ENCODE measurements at places on chromosomes 5 and 9.

- no peak for DNase-seq
These were observed 1.5 kb downstream of the GPR21 start for GRCh38 chr9:123034881-123035510.

DNA sequence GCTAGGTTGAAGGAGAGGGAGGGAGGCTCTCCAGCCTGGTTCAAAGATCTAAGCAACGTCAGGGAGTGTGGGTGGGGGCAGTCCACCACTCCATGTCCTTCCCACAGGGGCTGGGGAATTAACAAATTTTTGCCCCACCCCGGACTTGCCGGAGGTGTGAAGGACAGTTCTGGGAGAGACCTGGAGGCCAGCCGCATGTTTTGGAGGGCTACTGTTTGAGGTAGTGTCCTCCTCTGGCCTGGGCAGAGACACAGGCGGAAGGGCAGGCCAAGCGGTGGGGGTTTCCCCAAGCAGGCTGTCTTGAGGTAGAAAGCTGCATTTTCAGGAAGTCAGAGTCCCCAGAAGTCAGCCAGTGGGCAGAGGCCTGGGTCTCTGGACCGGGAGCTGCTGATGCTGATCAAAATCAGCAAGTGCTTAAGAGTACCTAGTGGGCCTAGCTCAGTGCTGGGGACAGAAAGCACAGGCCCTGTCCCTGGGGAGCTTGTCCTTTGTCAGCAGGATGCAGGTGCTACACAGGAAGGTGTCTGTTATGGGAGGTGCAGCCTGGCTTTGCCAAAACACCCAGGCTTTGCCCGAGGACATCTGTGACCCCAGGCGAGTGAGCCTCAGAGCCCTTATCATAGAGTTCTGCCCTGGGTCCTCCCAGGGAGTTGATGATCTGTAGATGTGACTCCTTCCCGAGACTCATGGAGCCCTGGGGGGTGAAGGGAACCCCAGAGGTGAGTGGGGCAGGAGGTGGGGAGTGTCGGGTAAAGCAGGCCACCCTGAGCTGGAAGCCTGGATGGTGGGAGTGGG is 18.5 kb downstream of the JADE2 start:
- peak; percentile 17 for DNase-seq

DNA sequence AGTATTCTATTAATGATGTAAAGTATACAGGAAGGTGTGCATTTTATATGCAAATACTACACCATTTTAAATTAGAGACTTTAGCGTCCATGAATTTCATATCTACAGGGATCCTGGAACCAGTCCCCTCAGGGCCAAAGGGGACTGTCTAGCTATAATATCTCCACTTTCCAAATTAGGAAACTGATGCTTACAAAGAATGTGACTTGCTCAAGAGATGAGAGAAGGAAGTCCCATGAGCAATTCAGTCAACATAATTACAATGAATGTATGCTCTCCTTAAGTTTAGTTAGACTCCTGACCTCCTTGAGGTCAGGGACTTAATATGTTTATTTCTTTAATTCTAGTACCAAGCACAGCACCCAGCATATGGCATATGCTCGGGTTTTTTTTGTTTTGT is 23.7 kb downstream of the NIPBL start:
- no peak for DNase-seq

GRCh38 chr9:87831159-87831558 is 51.5 kb upstream of the SPATA31E1 start:
- DNase-seq, result no peak

GRCh38 chr9:100106616-100107015 is 7.6 kb downstream of the INVS start:
- DNase-seq, result no peak

DNA sequence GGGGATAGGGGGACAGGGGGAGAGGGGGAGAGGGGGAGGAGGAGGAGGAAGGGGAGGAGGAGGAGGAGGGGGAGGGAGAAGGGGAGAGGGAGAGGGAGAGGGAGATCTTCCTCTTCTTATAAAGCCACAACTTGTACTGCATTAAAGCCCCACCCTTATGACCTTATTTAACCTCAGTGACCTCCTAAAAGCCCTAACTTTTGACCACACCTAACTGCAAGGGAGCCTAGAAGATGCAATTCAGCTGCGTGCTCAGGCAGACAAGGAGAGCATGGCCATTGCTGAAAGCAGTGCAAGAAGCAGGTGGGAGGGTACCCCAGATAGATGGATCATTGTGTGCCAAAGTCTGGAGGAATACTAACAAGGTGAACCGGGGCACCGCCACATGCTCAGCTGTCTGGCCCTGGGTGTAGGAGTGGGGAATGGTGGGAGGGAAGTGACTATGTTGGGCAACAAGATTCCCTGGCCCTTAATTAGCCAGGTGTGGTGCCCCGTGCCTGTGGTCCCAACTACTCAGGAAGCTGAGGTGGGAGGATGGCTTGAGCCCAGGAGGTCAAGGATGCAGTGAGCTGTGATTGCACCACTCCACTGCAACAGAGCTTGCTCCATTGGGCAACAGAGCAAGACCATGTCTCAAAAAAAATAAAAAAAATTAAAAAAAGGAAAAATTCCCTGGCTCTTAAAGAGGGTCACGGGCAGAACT is 125.4 kb upstream of the BOD1 start:
- no peak for DNase-seq

GRCh38 chr5:73751254-73751914 is 125.4 kb downstream of the ARHGEF28 start:
- no peak for DNase-seq

GRCh38 chr9:108386859-108387384 is 468.9 kb downstream of the ACTL7B start:
- no peak for DNase-seq

DNA sequence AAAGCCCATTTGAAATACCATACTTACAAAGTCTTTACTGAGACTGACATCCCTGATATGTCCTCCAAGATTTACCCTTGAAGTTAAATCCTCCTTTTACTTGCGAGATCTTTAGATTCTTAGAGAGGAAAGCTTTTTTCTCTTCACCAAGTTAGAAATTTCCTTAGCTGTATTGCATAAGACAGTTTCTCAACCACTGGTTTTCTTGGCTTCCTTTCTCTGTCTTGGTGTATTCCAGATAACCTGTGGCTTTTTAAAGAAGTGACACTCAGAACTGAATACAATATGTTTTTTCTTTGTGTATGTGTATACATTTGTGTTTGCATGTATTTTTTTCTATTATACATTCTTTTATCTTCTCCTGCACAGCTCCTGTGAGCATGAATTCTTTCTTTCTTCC is 65.0 kb downstream of the SNCAIP start:
- DNase-seq, result no peak

DNA sequence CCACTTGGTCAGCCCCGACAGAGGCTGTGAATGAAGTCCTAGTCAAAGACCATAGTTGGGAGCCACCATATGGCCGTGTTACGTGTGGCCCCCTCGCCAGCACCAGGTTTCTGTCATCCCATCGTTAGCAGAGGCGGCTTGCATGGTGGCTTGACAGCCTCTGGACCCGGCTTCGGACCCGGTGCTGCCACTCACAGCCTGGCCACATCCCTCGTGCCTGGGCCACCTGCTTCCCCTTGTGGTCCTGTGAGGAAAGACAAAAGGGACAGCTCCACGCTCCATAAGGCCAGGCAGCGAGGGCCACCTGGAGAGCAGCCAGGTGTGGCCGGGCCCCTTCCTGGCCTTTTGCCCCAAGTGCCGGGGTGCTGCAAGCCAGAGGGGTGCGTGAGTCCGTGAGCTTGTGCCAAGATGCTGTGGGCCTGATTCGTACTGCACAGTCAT is 6.2 kb downstream of the NKD2 start:
- DNase-seq, result no peak

DNA sequence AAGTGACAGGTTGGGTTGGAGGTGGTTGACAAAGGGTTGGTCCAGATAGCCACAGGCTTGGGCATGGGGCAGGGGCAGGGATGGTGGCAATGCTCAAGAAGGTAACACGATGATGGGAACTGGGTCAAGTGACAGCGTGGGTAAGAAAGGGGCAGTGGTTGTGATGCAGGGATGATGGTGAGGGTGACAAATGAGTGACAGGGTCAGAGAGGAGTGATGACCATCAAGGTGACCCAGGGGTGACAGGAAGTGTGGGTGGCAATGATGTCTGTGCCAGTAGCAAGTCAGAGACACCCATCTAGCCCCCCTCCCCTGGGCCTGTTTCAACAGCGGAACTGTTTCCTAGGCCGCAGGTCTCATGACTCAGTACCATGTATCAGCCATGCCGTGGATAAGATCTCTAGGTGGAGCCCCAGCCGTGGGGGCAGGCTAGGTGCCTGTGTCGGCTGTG is 20.5 kb downstream of the AQP3 start:
- no peak for DNase-seq

- no peak for DNase-seq
These were observed 294 bp downstream of the ADRB2 start for GRCh38 chr5:148826739-148827070.

DNA sequence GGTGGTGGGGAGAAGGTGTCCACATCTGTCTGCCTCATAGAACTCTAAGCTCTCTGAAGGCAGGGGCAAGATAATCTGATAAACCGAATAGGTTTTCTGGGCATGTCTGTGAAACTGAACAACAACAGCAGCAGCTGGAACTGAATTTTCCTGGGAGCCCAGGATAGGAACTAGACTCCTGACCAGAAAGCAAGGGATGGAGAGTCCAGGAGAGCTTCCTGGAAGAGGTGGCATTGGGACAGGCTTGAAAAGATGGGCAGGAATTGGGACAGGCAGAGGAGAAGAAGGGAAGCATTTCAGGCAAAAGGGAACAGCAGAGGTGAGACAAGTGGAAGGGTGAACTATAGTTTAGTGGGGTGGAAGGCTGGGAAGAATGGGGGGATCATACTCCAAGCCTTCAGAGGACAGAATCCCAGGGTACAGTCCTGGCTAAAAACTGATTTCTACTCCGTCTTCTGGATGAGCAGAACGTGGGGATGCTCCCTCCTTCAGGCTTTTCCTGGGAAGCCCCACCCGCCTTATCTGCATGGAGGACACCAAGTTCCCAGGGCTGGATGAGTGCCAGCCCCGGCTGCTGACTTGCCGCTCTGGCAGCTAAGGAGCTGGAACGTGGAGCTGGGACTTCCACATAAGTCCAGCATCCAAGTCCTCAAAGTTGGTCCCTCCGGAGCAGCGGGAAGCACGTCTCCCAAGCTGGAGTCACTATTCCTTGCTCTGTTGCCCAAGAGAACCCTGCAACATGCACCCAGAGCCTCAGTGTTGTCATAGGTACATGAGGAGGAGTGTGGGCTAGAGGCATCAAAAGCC is 13.9 kb upstream of the KIF12 start:
- DNase-seq, result peak; percentile 10

DNA sequence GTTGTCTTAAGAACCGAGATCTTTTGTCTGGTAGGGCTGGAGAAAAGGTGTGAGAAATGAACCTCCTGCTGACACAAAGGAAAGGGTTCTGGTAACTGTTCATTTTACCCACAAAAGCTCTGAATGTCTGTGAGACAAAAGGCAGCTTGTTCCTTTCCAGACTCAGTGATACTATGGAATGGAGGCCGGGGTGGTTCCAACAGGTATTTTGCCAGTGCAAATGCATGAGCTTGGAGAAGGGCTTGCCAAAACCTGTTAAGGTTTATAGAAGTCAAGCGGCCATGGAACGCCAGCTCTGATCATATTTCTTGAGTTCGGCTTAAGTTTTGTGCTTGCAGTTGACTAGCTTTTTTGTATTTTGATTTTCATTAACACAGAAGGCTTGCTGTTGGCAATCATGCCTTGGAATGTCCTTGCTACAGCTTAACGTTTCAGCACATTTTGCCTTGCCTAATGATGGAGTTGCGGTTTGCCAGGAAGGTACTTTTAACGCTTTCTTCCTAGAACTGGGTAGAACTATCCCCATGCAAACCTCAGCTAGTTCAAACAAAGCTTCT is 328.6 kb downstream of the PIK3R1 start:
- no peak for DNase-seq

DNA sequence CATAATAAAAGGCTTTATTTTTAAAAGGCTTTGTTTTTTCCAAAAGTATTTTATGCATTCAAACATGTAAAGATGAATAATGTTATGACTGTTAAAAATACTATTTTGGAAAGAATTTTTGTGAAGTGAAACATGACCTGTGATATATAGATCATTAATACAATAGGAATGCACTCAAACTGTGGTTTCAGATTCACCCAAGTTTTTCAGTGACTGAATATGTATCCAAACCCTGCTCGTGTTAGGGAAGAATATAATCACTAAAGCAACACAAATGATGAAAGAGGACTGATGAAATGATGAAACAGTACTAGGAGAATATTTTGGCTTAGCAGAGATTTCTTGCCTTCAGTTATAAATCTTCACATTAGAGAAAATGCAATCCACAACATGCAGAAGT is 278.0 kb downstream of the ADAMTS6 start:
- no peak for DNase-seq

- DNase-seq, result no peak
These were observed 8.9 kb upstream of the HSPA9 start for GRCh38 chr5:138583984-138584637.

GRCh38 chr5:157744051-157745011 is 819 bp downstream of the LSM11 start:
- peak; percentile 65 for DNase-seq

- no peak for DNase-seq
These were observed 58.0 kb downstream of the DOCK2 start for GRCh38 chr5:169695025-169695625.

DNA sequence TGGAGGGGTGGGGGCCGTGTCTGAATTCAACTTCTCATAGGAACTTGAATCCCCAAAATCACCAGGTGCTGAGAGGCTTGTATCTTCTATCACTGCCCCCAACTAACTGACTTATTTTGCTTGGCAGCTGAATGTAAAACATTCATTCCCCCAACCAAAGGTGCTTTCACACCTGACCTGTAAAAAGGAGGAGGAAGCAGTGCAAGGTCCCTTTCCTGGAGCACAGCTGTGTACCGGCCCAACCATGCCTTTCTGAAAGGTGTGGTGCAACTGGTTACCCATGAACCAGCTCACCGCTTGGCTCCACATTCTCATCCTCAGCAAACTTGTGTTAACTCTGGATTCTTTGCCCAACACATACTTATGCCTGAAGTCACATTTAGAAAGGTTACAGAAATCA is 34.7 kb downstream of the TMEM167A start:
- DNase-seq, result no peak

DNA sequence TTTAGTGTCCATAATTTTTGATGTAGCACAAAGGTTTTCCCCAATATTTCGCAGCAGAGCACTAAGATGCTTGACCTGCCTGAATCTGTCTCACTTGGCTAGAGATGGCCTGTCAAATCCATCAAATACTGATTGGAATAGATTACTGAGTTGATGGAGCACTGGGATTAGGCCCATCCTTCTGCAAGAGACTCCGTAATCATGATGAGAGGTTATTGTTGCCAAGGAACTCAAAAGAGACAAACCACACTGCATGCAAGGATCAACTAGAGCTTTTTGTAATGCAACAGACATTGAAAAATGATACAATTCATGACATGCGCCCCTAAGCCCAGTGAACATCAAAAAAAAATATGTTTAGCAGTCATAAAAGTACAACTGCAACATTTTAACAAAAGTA is 585.3 kb upstream of the GRAMD2B start:
- no peak for DNase-seq
